ENCODE measurements at places on chromosomes 16 and 17.

DNA sequence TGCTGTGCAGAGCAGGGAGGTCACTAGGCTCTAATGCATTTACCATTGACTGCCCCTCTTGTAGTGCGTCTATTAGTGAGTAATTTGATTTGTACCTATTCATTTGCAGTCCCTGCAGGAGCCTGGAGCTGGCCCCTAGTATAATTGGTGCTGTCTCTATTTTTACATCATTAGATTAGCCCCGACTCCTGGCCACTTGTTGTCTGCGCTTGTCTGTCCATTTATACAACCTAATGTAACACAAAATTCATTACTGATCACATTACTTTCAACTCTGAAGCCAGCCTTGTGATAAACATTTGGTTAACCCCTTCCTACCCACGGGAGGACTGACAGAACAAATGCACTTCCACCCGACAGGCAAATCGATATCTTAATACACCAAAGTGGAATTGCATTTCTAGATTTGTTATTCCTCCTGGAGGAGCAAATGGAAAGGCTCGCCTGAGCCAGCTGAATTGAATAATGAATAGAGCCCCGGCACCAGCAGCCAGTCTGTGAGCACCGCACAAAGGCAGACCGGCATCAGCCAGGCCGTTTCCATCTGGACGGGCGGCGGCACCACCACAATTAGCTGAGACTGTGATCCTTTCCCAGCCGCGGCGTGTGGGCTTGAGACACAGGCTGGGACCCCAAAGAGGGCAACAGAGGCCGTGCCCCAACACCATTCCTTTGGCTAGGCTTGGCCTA, 18.7 kb upstream of the TBX2 start:
- H3K4me3 ChIP-seq = no peak overlapping the region
- peaks cover 2% of the 10 kb centered on the region for H3K4me1 ChIP-seq
- H3K27ac ChIP-seq = no peak overlapping the region
- H3K36me3 ChIP-seq = peaks cover 9% of the 10 kb centered on the region
- H3K27me3 ChIP-seq = no peaks in the 10 kb centered on the region

DNA sequence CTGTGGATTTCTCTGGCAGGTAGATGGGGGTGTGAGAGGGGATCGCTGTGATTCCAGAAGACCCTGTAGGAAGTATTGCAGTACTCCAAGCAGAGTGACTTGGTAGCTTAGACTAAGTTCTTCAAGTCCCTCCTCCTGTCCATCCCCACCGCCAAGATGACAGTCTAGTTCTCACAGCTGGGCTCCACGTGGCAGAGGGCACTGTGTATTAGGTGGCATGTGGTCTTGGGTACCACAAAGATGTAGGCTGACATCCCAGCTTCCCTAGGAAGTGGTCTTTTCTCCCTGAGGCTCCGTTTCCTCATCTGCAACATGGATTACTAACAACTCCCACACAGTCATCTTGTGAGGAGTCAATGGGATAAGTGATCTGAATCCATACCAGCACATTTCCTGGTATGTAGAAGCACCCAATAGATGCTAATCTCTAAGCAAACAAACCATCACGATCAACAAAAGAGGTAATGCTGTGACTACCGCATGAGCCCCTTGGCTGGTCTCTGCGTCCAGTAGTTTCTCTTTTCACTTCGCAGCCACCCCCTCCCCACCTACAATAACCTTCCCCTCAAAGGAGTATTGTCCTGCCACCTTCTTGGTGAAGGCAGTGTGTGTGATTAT, 349.1 kb upstream of the EEF2KMT start:
- no peaks in the 10 kb centered on the region for H3K27me3 ChIP-seq
- H3K4me3 ChIP-seq = no peak overlapping the region
- H3K4me1 ChIP-seq = no peaks in the 10 kb centered on the region

DNA sequence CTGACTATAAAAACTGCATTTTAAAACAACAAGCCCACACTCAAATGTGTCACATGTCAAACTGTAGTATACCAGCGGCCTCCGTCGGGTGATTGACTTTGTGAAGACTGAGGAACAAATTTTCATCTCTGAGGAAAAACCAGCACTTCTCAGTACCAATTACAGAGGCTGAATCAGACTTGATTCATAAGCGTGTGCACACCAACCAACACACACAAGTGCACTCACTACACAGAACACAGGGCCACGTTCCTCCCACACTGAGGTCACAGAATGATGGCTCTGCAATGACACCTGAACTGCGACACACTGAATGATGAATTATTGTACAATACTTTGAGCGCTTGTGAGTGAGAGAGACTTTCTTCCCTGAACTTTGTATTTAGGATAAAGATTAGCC, 29.6 kb downstream of the XPO6 start:
- peak overlapping the region; percentile 64 for H3K4me3 ChIP-seq
- peak overlapping the region; percentile 95 for H3K27ac ChIP-seq
- H3K27me3 ChIP-seq = no peaks in the 10 kb centered on the region

- H3K27me3 ChIP-seq = peaks cover 20% of the 10 kb centered on the region
- peaks cover 2% of the 10 kb centered on the region for H3K4me1 ChIP-seq
- H3K4me3 ChIP-seq = no peak overlapping the region
- H3K36me3 ChIP-seq = no peaks in the 10 kb centered on the region
- no peak overlapping the region for H3K27ac ChIP-seq
Observed at GRCh38 chr16:66660422-66661209, 35.9 kb downstream of the CMTM4 start.

DNA sequence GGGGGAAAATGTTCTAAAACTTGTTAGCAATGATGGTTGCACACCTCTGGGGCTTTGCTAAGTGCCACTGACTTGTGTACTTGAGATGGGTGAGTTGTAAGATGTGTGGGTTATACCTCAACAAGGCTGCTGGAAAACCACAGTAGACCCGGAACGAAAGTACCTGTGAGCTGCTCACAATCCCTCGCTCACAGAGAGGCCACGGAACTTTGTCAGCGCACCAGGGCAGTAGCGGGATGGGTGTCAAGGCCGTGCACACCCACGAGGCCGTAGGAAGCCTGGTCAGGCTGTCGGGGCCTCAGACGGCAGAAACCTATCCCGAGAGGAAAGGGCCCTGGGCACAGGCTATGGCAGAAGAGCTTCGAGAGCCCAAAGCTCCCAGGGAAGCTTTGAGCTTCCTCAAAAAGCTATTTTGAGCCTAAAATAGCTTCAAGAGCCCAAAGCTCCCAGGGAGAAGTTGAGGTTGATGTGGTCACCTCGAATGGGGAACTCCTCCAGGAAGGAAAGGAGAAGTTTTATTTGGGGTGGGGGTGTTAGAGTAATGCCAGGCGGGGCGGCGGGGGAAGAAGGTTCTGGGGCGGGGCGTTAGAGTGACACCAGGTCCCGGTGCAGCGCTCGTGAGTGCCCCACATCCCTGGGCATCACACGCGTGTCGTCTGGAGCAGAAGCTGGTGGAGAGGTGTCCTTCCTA, 19.0 kb downstream of the CBFA2T3 start:
- no peaks in the 10 kb centered on the region for H3K27me3 ChIP-seq
- H3K4me3 ChIP-seq = peak overlapping the region; percentile 59
- peak overlapping the region; percentile 87 for H3K27ac ChIP-seq
- H3K4me1 ChIP-seq = peaks cover 37% of the 10 kb centered on the region
- peaks cover 25% of the 10 kb centered on the region for H3K36me3 ChIP-seq

DNA sequence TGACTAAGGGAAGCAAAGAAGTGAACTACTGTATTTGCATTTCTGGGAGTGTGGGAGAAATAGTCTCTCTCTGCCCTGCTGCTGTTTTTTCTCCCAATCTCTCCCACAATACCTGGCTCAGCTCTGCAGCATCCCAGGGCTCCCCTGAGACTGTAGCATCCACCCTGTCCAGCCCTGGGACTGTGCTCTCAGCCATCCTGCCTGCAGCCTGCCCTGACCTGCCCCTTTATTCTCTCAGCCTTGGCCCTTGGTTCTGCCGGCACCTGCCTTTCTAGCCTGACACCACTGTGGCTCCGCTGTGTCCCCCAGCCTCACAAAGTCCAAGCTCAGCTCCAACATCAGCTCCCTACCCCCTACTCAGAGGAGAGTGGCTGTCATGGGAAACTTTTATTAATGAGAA, 1.9 kb downstream of the PDILT start:
- DNase-seq = no peak
- H3K4me1 ChIP-seq = no peaks in the 10 kb centered on the region
- H3K4me3 ChIP-seq = no peak overlapping the region
- H3K27ac ChIP-seq = no peak overlapping the region

- H3K27me3 ChIP-seq = no peaks in the 10 kb centered on the region
- no peak for DNase-seq
- no peaks in the 10 kb centered on the region for H3K4me1 ChIP-seq
- peaks cover 27% of the 10 kb centered on the region for H3K36me3 ChIP-seq
- H3K4me3 ChIP-seq = no peak overlapping the region
- no peak overlapping the region for H3K27ac ChIP-seq
Observed at GRCh38 chr17:82956146-82956725, 116.4 kb upstream of the ZNF750 start.

DNA sequence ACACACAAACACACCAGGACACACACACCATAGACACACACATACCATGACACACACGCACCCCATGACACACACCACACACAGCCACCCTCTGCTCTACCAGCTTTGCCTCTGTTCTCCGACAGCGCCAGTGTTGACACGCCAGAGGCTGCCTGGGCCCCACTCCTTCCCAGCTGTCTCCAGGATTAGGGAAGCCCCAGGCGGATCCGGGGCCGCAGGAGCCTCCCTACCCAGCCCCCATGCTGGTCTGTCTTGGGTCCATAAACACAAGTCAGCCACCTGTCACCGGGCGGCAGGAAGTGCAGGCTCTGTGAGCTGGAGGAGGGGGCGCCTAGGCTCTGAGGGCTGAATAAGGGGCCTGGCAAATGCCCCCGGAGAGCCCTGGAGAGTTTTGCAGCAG, 10.5 kb downstream of the TBC1D16 start:
- H3K27ac ChIP-seq = no peak overlapping the region
- DNase-seq = no peak
- H3K4me3 ChIP-seq = no peak overlapping the region
- H3K36me3 ChIP-seq = no peaks in the 10 kb centered on the region

DNA sequence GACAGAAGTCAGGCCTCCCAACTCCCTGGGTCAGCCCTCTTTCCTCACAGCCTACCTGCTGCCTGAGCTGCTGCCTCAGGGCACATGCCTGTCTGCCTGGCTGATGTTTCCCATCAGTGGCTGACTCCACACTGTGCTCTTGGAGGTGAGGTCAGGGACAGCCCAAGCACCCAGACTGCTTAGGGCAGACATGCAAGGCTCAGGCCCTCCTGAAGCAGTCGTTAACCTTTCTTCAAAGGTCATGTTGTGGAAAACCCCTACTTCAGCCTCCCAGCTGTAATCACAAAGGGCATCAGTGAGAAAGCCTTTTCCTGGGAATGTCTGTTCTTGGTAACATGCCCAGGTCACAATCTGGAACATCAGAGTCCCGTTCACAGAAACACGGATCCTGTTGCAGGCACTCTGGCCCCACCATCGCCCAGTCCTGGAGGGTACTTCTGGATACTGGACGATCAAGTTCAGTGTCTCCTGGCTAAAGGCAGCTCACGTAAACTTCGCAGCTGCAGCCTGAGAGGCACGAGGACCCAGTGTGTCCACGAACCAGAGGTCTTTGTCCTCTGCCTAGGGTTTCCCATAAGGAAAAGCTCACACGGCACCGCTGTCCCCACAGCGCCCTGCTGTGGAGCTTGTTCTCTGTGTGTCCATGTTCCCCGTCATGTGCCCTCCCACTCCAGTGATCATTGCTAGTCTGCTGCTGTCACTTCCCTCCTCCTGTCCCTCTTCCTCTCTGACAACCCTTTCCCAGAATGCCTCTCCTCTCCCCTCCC, 54.9 kb downstream of the GNAO1 start:
- no peaks in the 10 kb centered on the region for H3K4me1 ChIP-seq
- no peak for DNase-seq
- H3K27ac ChIP-seq = no peak overlapping the region
- H3K36me3 ChIP-seq = no peaks in the 10 kb centered on the region

- peaks cover 2% of the 10 kb centered on the region for H3K36me3 ChIP-seq
- H3K4me1 ChIP-seq = peaks cover 74% of the 10 kb centered on the region
- no peak for DNase-seq
- no peak overlapping the region for H3K27ac ChIP-seq
- no peaks in the 10 kb centered on the region for H3K27me3 ChIP-seq
Observed at GRCh38 chr16:8943001-8943763, 20.5 kb downstream of the USP7 start.

DNA sequence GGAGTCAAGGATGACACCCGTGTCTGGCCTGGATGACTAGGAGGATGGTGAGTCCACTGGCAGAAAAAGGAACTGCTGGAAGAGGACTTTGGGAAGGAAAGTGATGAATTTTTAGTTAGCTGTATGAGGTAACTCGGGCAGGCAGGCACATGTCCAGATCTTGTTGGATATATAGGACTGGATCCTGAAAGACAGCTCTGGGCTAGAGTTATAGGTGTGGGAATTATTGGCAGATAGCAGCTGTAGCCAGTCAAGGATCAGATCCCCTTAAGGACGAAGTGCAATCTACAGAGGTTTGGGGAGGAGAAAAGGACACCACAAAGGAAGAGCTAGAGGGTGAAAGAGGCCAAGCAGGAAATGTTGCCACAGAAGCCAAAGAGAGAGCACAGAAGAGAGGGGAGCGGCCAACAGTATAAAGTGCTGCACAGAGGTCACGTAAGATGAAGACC, 10.1 kb downstream of the CYB5D1 start:
- no peak overlapping the region for H3K4me3 ChIP-seq
- no peak overlapping the region for H3K27ac ChIP-seq
- no peak for DNase-seq
- peaks cover 9% of the 10 kb centered on the region for H3K4me1 ChIP-seq
- H3K27me3 ChIP-seq = no peaks in the 10 kb centered on the region
- H3K36me3 ChIP-seq = peaks cover 6% of the 10 kb centered on the region

DNA sequence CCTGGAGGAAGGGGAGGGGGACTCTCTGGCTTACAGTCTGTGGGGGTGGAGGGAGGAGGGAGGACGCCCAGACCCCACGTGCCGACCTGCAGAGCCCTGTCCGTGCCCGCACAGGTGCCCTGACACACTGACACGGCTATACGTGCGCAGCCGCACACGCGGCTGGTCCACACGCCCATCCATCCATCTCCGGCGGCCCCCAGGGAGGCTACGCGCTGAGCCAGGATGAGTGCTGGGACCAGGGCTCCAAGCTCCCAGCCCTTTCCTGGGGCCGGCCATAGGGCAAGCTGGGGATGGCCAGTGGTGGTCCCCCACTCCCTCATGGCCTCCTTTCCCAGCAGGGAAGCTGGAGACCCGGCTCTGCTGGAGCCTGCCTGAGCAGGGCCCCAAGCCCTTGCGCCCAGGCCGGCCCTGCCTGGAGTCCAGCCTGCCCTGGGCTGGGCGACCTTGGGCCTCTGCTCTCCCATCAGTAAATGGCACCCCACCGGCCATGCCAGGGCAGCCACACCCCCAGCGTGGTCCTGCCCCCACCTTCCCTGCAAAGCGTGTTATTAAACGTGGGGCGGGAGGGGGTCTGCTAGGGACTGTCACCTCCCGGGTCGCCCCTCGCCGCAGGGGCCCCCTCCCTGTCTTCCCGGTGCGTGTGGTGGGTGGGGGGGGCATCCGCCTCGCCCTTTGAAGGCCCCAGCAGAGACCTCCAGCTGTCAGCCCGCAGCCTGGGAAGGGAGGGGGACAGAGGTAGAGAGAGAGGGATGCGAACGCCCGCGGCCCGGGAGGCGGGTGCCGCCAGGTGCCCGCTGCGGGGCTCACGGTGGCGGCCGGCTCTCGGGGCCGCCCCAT, 863 bp downstream of the CASKIN1 start:
- DNase-seq = no peak
- H3K4me1 ChIP-seq = peaks cover 8% of the 10 kb centered on the region
- no peaks in the 10 kb centered on the region for H3K36me3 ChIP-seq
- no peak overlapping the region for H3K27ac ChIP-seq
